ENCODE measurements at places on chromosomes 16 and 17. TPM values are rescaled to one million over a fixed set of nuclear protein-coding genes. Genes with fewer than 3 reads are reported as not detected.

DNA sequence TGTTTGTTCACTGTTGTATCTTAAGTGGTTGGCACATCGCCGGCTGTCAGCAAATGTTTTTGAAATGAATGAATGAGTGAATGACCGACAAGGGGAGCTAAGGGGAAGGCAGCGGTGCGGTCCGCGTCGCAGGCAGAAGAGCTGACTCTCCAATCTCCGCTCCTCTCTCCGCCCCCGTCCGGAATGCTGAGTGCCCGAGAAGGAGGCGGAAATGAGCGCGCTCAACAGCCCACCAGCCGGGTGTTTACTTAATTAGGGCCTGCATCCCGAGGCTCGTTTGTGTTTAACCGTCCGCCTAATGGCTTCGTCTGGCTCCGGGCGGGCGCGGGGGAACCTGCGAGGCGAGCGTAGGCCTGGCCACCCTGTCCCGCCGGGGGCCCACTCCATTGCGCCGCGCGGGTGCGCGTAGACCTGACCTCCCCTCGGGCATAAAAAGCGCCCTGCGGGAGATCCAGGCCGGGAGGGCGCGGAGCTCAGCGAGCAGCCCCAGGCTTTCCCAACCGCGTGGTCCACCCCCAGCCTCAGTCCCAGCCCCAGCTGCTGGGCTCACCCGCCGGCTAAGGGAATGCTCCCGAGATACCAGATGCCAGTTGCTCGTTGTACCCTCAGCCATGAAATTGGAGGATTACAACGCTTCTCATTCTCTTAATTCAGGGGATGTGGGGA lies 2.5 kb upstream of the CDH3 start:
- peak; percentile 67 for DNase-seq

DNA sequence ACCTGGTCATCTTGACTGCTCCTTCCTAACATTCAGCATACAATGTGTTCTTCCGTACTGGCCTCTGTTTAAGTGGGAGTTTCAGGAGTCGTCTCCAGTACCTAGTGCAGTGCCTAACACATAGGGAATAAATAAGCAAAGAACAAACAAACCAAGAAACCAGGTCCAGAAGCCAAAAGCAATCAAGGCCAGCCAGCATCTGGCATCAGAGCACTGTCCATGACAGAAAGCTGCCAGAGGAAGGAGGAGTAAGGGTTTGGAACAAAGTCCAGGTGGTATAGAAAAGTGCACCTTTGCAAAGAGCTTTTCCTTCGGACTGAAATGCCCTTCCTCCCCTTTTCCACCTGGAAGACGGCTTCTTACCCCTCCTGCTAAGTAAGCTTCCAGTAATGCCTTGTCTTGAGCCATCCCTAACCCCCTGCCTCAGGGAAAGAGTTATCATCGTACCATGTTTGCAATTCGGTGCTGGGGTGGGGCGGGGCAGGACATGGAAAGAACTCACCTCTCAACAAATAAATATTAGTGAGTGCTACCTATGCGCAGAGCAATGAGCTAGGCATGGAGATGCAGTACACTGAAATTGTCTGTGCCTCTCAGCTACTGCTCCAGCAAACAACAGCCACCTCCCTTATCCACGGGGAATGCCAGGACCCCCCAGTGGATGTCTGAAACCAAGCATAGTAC lies 47.6 kb downstream of the C17orf67 start:
- DNase-seq, result no peak

FKBP10 gene
- polyA plus RNA-seq, result 74.2 TPM

NATD1 gene
- polyA plus RNA-seq, result 10.3 TPM

ACAP1 gene
- polyA plus RNA-seq, result 13.8 TPM

GRCh38 chr16:19242186-19242585 lies 43.3 kb upstream of the CLEC19A start:
- no peak for DNase-seq

DNA sequence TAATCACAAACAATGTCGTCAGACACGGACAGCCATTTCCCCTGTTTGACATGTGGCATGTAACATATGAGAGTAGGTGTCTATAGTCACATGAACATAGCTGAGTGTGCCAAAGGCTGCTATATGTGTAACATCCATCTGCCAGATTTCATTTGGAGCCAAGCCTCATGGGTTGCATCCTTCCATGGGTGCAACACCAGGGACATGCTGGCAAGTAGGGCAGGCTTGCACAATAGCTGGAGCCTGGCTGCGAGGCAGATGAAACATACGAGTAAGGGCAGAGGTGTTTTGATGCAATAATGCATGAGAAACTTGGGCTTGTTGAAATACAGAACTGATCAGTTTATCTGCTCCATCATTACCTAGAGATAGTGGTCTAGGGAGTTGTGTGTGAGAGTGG lies 9.0 kb upstream of the ZNF689 start:
- DNase-seq, result no peak

TBC1D3E gene
- polyA plus RNA-seq, result not detected

GRCh38 chr17:41792845-41793783 lies 6.6 kb upstream of the JUP start:
- DNase-seq, result no peak

GRCh38 chr17:69326377-69327059 lies 415 bp downstream of the ABCA5 start:
- peak; percentile 52 for DNase-seq

GRCh38 chr17:32826076-32826475 lies 50.8 kb downstream of the MYO1D start:
- no peak for DNase-seq

- no peak for DNase-seq
These were observed 2.0 kb downstream of the NCBP3 start for GRCh38 chr17:3843935-3844516.

DNA sequence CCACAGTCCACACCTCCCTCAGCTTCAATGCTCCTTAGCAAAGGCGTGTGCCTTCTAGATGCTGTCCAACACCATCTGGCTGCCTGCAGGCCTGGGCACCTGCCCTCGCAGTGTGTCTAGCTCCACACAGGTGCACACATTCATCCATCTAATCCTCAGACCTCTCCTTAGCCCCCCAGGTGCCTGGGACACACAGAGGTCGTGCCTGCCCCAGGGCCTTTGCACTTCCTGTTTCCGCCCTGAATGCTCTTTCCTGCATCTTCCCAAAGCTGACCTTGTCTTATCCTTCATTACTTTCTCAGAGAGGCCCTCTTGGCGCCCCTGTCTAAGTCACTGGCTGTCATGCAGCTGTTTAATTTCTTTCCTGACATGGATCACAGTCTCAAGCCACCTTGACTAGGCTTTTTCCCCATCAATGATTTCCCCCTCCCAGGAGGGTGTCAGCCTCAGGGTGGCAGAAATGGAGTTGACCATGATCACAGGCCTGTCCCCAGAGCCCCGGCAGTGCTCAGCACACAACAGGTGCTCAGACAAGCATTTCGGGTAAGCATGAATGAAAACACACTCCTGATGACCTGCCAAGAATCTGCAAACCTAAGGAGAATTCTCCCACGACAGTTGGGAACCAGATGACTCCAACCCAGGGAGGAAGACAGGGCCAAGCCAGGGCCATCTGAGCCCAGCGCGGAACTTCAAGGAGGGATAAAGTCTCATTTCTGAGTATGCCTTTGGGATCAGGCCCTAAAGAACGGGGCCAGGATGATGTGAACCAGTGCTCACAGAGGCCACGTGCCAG lies 76.3 kb downstream of the LITAF start:
- no peak for DNase-seq

DNA sequence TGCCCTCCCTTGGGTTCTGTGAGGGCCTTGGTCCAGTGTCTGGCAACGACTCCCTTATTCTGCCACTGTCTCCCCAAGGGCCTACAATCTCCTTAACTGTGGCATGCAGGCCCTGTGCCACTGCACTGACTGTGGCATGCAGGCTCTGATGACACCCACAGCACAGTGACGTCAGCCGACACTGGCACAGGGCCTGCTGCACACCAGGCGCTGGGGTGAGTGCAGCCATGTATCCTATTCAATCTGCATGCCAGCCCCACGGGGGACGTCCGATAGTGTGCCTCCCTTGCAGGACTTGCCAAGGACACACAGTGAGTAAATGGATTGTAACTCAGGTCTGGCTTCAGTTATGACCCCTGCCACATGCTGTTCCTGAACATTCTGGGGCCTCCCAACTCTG lies 39.8 kb upstream of the RASD1 start:
- DNase-seq, result no peak

GRCh38 chr16:28297784-28298510 lies 5.6 kb downstream of the SBK1 start:
- DNase-seq, result no peak

DNA sequence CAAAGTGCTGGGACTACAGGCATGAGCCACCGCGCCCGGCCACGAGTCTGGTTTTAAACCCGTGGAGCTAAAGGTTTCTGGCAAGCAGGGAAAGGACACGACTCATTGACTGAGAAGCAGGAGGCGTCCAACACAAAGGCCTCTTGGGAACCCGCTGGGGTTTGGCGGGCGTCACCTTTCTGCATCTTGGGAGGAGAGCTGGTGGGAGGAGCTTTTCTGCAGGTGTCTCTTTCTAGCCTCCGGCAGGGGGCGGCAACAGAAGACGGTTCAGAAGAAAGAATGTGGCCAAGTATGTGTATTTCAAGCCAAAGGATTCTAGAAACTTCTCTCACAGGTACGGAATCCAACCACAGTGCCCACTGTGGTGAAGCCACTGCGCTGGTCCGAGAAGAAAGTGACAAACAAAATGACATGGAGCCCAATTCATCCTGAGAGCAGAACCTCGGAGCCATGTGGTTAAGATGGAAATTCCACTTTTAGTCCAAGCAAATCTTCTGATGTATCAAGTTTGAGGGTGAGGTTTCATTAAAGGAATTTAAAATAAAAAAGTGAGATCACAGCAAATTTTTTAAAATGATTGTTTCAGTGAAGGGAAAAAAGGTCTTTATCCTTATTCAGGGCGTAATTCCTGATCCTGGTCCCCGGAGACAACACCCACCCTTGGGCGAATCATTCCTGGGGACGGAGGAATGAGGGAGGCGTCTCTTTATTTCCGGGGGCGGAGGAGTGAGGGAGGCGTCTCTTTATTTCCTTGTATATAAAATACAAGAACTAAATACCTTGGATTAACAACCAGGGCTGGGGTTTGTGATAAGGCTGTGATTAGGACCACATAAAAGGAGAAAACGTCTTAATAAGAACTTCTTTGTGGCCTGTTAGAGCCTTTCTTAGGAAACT lies 97.6 kb downstream of the MRM3 start:
- DNase-seq, result no peak

COX11 gene
- polyA plus RNA-seq, result 78.4 TPM

HBQ1 gene
- 11.6 TPM for polyA plus RNA-seq

DNA sequence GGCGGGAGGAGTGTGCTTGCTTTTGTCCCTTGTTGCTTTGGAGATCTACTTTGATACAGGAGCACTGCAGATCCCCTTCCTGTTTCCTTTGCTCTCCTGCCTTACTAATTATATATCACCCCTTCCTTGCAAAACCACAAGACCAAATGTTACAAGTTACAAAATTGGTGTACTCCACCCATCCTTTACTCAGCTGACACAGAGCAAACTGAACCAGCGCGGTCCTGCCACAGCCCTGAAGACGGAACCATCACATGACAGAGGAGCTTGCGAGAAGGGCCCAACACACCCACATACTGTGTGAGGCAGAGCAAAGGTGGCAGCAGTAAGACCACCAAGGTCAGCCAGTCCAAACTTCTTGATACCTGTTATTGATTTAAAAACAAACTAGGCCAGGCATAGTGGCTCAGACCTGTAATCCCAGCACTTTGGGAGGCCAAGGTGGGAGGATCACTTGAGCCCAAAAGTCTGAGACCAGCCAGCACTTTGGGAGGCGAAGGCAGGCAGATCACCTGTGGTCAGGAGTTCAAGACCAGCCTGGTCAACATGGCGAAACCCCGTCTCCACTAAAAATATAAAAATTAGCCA lies 33.2 kb downstream of the CYTH1 start:
- no peak for DNase-seq

DNA sequence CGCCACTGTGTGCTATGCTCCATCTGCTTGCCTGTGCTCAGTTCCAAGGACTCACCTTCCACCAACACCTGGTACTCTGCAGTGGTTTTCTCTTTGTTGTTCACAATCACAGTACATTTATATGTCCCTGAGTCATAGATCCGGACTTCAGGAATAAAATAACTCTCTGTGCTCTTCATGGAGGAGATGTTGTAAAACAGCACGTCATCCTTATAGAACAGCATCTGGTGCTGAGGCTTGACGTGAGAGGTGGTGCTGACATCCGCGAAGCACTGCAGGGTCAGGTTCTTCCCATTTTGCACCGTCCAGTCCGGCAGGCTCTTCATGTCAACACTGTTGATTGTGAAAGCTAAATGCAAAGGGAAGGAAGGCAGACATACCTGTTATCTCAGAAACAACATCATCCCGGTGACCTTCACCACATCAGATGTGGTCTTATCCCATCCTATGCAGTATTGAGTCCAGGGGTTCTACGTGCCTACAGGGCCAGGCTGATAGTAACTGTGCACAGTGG lies 12.8 kb downstream of the PECAM1 start:
- no peak for DNase-seq

RAB11FIP4 gene
- 50.5 TPM for polyA plus RNA-seq

- no peak for DNase-seq
These were observed 63.4 kb downstream of the KLHDC4 start for GRCh38 chr16:87702325-87702811.

DNA sequence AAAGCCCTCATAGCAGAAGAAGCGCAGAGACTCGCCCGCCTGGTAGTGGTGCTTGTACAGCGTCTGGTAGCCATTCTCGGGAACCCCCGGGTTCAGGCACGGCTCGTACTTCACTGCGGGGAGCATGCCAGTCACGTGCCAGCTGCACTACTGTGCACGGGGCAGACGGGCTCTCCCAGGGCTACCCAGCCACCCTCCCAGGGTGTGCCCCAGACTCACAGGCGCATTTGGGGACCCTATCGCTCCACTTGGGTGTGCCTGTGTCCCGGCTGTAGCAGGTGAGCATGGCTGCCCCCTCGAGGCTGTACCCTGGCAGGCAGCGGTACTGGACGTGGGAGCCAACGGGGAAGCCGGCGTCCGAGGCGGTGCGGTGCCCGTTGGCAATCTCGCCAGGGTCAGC lies 10.3 kb upstream of the CDIPT start:
- no peak for DNase-seq

- peak; percentile 80 for DNase-seq
These were observed 51.8 kb downstream of the CA10 start for GRCh38 chr17:52106638-52107261.

DNA sequence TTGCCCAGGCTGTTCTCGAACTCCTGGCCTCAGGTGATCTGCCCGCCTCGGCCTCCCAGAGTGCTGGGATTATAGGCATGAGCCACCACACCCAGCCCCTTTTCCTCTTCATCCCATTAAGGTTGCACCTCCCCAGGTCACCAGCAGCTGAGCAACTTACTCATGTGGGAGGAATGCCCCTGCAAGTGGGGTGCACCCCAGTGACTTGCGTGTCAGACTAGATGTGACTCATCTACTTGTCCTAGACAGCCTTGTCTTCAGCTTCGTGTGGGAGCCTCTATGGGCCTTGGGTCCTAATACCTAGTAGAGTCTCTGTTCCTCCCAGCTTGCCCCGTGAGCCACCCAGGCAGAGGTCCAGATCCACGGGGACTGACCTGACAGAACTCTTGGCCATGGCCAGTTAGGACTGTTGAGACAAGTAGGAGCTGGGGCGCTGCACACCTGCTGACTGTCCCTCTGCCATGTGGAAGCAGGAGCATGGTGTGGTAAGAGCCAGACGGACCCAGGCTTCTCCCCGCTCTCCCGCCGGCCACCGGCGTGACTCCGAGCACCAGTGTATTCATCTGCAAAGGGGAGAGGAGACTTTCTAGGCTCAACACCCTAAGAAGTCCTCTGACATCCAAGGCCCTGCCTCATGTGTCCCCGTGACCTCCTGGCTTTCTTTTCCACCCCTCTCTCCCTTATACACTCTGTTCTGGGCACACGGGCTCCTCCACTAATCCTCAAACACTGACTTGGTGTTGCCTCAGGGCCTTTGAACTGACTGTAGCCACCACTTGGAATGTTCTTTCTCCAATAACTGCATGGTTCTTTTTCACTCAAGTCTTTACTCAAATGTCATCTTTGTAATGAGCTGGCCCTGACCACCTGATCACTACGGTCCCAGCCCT lies 11.6 kb upstream of the CBX4 start:
- no peak for DNase-seq
